AML-193 (cell line): ENCODE measurements at places on chromosomes 7 and 10.
A peak's percentile ranks its signal among the peaks of the same experiment; 100 is the strongest.

DNA sequence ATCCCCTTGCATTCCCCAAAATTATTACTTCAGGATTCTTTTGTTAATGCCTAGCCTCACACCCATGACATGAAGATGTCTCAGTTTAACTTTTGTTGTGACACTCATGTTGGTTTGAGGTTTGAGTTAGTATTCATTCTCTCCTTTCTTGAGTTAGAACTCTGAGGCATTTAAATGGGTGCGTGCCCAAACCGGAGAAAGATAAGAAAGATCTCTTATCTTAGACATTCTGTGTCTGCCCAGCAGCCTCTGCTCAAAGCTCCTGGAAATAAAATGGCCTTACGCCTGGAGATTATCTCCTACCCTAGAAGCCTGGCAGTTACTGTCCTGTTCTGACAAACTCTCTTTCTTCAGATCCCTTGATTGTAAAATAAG, 26.3 kb downstream of the WBP1L start:
- no peak for DNase-seq

DNA sequence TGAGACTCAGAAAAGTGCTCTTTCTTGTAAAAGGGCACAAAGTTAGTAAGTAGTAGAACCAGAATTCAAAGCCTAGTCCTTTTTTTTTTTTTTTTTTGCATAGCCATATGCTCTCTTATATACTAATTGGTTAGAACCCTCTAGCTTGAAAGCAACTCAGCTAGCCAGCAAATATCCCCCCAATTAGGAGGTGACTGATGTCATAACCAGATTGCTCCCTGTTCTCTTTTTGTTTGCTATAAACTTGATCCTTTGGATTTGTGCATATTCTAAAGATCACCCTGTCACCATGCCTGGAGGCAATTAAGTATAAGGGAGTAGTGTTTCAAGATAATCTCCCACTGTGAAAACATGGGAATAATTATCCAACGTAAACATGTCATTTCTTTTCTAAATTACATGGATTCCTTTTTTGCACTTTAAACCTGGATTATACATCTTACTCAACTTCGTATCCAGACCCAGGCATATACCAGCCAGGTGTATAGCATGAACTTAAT, 963.4 kb downstream of the CNTNAP2 start:
- no peak for DNase-seq

DNA sequence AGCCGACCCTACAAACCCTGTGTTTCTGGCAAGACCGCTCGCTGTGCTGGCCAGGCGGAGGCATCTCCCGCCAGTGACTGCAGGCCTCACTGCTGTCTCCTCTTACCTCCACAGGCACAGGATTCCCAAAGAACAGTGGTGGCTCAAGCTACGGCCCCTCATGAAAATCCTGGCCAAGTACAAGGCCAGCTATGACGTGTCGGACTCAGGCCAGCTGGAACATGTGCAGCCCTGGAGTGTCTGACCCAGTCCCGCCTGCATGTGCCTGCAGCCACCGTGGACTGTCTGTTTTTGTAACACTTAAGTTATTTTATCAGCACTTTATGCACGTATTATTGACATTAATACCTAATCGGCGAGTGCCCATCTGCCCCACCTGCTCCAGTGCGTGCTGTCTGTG, 36.2 kb downstream of the PITRM1 start:
- no peak for DNase-seq

DNA sequence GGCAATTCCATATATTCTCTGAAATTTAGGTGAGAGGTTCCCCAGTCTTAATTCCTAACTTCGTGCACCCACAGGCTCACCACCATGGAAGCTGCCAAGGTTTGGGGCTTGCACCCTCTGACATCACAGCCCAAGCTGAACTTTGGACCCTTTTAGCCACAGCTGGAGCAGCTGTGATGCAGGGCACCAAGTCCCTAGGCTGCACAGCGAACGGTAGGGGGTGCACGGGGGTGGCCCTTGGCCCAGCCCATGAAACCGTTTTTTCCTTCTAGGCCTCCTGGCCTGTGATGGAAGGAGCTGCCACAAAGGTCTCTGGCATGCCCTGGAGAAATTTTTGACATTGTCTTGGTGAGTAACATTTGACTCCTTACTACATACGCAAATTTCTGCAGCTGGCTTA, 251.9 kb upstream of the GRM3 start:
- no peak for DNase-seq

- no peak for DNase-seq
Measured at GRCh38 chr10:43479275-43479674, 42.4 kb downstream of the ZNF487 start.

GRCh38 chr7:14691034-14691433, 211.5 kb downstream of the DGKB start:
- DNase-seq = no peak

- DNase-seq = no peak
Measured at GRCh38 chr10:119284679-119285096, 77.3 kb downstream of the GRK5 start.

- DNase-seq = no peak
Measured at GRCh38 chr7:148535217-148535616, 55.3 kb upstream of the C7orf33 start.

GRCh38 chr10:789831-790701, 100.6 kb upstream of the DIP2C start:
- no peak for DNase-seq

DNA sequence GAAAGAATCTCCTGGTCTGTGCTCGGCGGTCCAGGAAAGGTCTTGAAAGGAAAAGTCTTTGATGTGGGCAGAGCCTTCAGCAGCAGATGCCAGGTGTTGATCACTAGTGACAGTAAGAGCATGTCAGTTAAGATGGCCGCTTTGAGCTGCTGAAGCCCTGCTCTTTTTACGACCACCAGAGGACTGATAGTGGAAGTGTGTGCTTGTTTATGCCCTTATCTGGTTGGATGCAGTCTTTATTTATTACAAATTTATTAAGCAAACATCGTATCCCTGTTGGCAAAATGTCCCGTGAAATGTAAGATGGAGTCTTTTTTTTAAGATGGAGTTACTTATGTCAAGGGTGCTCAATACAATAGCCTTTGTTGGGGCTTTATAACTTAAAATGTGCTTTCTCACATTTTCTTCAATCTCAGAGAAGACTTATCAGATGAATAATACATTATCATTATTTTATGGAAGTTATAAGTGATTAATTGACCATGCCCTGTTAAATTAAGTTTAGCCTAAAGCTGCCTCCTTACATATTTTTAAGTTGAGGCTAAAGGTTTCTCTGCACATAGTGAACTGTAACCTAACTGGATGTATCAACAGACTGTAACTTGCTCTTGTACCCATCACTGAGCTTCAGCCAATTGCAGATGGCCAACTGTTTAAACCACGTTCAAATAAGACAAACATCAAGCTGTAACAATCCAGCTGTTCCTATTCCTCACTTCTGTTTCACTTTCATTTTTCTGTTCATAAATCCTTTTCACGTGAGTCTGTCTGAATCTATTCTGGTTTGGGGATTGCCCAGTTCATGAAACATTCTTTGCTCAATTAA, 97.4 kb upstream of the PIK3CG start:
- no peak for DNase-seq

- no peak for DNase-seq
Measured at GRCh38 chr7:108598153-108598552, 28.5 kb downstream of the DNAJB9 start.

- no peak for DNase-seq
Measured at GRCh38 chr7:39360038-39360437, 206.2 kb upstream of the YAE1 start.

GRCh38 chr10:97868134-97868685, 18.6 kb downstream of the GOLGA7B start:
- DNase-seq = no peak

DNA sequence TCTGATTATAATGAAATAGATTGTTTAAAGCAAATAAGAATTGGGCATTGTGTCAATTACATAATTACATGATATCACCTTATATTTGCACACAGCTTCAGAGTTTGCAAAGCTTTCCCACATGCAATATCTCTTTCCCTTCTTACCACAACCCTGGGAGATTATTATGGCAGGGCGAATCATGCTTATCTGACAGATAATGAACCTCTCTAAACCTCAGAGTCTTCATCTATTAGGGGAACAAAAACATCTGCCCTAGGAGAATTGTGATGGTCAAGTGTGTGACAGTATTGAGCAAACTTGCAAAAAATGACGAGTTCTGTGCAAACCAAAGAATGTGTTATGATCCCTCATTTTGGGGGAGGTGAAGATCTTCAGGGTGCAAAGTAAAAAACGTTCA, 90.0 kb downstream of the MYOF start:
- DNase-seq = no peak

DNA sequence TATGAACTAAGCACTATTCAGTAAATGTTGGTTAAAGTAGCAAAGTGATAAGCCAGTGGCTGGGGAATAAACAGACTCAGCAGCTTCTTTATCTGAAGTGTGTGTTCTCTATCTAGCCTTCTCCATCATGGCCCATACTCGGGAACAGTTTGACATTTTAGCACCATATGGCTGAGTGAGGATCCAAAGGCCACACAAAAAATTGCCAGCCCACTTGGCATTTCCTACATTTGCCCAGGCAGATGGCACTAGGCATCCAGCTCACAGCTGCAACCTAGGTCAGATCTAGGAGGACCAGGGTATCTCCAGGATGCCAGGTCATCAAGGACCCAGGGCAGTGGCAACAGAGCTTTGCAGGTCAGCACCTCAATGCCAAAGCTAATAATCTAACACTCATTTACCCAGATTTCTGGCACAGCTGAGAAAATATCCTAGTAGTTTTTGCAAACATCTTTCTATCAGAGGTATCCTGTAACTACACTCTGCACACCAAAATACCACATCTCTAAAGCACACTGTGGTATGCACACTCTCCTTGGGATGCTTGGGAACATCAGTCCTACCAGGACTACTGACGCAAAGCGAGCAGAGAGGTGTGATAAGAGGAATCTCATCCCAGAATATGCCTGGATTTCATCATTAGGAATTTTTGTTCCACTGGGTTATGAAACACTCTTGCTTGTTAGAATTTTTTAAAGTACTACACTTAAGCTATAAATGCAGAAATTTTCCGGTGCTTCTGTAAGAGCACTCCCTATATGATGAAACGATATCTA, 61.7 kb downstream of the DOCK4 start:
- no peak for DNase-seq

GRCh38 chr7:30139836-30140384, 5.1 kb downstream of the MTURN start:
- no peak for DNase-seq

DNA sequence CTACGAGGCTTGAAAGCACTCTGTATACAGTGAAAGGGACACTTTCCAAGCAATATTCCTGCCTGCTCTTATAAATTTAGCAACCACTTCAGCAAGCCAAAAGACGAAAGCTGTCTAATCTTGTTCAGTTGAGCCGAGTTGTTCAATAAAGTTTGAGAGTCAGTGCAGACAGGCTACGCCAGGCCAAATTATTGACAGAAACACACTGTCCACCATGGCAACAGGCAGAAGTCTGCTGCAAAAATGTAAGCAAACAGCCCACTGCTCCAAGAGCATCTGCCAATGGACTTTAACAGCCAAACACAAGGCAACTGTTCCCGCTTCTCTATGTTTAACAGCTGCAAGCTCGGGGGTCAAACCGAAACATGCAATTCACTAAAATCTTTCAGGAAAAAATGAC, 85.7 kb downstream of the GLI3 start:
- no peak for DNase-seq

- no peak for DNase-seq
Measured at GRCh38 chr10:69202332-69202731, 17.8 kb upstream of the HKDC1 start.

GRCh38 chr10:6493521-6494441, 86.3 kb downstream of the PRKCQ start:
- DNase-seq = no peak

- DNase-seq = no peak
Measured at GRCh38 chr7:132756484-132756990, 180.3 kb upstream of the PLXNA4 start.

DNA sequence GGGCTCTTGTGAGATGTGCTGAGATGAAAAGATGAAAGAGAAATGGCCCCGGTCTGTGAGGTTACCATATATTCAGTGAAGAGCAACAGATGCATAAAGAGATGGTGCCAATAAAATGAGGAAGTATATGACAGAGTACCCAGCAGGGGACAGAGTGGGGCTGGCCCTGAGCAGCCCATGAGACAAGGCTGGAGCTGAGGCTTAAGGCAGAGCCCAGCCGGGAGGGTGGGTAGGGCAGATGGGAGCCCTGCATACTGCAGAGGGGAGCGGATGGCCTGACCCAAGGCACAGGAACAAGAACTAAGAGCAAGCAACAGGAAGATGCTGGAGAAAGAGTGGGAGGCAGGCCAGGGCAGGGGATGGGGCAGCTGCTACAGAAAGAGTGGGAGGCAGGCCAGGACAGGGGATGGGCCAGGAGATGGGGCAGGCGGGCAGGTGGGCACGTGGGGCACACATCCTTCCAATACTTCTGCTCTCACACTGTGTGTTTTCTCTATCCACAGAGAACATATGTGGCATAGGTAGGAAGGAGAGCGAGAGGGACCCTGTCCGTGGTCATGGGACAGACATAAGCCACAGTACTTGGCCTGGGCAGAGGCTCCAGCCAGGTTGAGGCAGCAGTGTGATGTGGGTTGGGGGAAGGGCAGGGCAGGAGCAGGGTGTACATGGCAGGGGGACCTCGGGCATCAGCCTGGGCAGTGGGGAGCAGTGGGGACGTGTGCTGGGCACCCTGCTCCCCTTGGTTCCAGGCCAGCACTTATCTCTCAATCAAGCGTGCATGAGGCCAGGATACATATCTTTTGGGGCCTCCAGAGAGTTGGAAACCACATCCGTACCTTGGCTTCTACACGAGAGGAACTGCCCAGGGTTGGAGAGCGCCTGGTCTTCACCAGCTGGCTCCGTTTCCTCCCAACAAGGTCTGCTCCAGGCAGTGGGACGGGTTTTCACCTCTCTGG, 91.6 kb upstream of the IKZF1 start:
- DNase-seq = peak; percentile 94

DNA sequence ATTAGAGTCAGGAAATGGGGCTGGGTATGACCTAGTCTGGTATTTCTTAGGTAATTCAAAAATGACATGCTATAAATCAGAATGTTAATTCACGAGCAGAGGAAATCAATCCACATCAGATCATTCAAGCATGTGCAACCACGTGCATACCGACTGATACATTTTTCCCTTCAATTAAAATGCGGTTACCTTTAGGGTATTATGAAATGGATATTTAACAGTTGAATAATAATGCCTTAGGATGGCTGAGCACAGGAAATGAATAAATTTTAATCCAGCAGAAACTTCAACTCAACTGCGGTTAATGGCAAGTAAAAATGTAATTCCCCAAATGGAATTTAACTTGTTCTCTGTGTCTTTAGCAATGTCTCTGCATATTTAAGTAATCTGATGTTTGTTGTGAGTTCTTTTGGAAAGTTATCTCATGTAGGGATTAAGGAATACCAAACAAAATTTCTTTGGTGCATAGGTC, 9.2 kb downstream of the CPA2 start:
- DNase-seq = no peak

DNA sequence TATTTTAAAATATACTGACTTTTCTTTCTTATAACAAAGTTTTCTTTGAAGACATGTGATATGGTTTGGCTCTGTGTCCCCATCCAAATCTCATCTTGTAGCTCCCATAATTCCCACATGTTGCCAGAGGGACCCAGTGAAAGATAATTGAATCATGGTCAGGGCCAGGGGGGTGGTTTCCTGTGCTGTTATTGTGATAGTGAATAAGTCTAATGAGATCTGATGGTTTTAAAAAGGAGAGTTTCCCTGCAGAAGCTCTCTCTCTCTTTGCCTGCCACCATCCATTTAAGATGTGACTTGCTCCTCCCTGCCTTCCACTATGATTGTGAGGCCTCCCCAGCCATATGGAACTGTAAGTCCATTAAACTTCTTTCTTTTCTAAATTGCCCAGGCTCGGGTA, 768.1 kb downstream of the NRG3 start:
- DNase-seq = no peak

GRCh38 chr7:95295397-95295796, 28.9 kb downstream of the PON1 start:
- no peak for DNase-seq

- no peak for DNase-seq
Measured at GRCh38 chr10:95245425-95246055, 45.3 kb downstream of the PDLIM1 start.
